A549 treated with DMSO at 1 μM for 4 hours (cell line): ENCODE measurements at places on chromosomes 2 and 18. TPM values are rescaled to one million over a fixed set of nuclear protein-coding genes. Genes with fewer than 3 reads are reported as not detected.

The CCDC178 gene
- not detected in 5 replicates for total RNA-seq

The SCYGR4 gene
- total RNA-seq: not detected in 5 replicates

The IAH1 gene
- 81.2 to 112 TPM (median 99.3 TPM) in 5 replicates for total RNA-seq

The CHST9 gene
- total RNA-seq: not detected in 5 replicates

The ITPRIPL1 gene
- total RNA-seq: not detected in 5 replicates
